ENCODE measurements at places on chromosomes 7 and 10.

DNA sequence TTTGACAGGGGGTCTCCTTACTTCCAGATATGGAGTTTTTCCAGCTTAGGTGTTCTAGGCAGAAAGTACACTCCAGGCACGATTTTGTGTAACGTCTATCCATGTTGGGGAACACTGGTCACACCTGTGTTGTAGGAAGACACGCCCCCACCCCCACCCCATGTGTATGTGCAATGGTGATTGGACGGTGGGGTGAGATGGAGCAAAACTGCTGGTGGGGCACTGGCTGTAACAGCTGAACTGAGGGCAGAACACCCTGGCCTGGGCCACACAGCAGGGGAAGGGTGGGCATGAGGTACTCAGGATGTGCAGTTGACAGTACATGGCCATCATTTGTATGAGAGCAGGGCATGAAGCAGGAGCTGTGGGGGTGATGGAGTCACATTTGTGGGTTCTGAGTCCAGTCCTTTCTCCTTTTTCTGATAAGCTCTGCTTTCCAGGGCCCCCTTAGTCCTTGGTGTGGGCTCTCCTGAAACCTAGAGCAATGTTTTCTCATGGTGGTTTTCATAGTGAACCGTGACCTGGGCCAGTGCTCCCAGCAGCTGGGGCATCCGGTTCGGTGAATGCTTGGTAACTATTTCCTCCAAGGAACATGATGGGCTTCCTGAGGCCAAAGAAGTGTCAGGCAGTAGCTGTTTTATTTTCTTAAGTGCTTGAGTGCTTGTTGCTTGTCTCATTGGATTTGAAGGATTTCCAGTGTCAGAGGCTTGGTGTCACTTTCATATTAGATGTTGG is 63.4 kb upstream of the AQP1 start:
- DNase-seq, result no peak

DNA sequence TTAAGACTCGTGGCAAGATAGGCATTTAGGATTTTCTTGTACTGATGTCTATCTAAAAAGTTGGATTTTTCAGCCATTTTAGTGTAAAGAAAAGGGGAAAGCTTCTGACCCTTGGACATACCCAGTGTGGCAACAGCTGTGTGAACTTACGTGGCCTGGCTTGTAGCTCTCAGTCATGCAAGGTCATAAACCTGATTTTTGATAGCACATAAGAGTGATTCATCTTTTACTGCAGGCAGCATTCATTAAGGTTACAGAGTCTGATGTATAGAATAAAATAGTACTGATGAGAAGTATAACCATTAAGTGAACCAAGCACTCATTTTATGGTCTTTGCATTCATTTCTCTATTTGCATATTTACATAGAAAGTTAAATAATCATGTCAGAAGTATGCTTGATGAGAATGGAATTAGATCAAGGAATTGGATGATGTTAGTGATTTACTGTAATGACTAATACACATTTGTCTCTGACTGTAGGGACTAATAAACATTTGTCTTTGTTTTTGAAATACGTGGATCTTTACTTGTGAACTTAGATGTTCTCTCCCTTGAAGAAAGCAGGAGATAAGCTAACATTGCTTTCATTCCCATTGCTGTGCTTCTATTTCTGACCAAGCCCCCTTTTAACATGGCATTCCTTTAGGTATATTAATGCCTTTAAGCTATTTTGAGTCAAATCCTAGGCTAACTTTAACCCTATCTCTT is 88.2 kb downstream of the GSDME start:
- no peak for DNase-seq

GRCh38 chr7:139643951-139644585 is 120.6 kb downstream of the CLEC2L start:
- no peak for DNase-seq

- no peak for DNase-seq
Measured at GRCh38 chr10:113049881-113050280, 99.8 kb downstream of the TCF7L2 start.

- DNase-seq, result peak; percentile 87
Measured at GRCh38 chr7:40134428-40135316, at the start of the genes MPLKIP and SUGCT. TSS of gene MPLKIP (minus strand) at chr7:40134622. CDS start at chr7:40134567, 55 bp downstream. TSS of gene SUGCT (plus strand) at chr7:40135005.

DNA sequence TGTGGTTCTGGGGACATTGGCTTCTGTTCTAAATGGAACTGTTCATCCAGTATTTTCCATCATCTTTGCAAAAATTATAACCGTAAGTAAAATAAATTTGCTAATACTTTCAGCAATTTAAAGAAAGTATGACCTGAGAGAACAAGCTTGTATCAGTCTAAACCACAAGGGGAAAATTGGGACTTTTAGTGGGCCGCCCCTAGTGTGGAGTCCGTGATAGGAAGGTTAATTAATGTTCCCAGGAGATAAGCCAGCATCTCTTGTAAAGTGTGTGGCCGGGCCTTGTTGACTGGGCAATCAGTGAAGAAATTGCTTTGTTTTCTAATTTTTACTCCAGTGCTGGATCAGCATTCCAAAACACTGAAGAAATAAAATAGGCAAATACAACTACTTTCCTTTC is 83.0 kb downstream of the ABCB5 start:
- DNase-seq, result no peak

- no peak for DNase-seq
Measured at GRCh38 chr7:28960071-28960840, 2.1 kb upstream of the TRIL start.

DNA sequence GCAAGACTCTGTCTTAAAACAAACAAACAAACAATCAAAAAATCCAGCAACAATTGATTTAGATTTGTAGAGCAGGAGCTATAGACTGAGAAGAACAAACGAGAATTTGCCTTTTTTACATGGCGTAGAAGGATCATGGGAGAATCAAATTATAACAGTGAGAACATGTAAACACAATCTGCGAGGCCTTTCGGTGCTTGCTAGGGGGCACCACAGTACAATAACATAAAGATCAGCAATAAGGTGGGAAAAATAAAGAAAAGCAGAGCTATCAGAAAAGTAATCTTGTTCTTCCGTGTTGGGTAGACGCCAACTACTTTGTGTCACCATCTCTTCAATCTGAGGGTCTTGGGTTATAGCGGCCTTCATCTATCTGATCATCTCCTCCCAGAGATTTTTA is 82.2 kb downstream of the NOD1 start:
- DNase-seq, result no peak

DNA sequence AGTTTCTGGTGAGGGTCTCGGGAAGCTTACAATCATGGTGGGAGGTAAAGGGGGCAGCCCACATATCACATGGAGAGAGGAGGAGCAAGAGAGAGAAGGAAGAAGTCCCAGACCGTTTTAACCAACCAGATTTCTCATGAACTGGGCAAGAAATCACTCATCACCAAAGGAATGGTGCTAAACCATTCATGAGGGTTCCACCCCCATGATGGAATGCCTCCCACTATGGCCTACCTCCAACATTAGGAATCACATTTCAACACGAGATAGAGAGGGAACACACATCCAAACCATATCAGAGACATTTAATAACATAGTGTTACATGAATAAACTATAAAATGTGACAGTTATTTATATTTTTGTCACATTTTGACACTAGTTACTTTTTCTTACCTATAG is 214.8 kb upstream of the MAGI2 start:
- no peak for DNase-seq

DNA sequence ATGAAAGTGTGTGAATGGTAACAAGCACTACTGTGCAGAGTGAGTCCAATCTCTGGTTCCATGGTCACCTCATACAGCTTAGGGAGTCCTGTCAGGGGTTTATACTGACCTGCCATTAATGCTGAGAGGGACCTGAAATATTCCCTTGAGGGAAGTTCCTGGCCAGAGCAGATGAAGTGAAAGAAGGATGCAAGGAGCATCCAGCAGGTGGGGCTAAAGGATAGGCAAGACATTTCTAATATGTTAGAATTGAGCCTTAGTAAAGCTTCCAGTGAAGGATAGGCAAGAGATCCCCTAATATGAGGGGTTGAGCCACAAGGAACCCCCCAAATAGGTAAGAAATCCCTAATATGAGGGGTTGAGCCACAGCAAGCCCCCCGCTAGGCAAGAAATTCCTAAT is 25.5 kb upstream of the FAM221A start:
- no peak for DNase-seq

DNA sequence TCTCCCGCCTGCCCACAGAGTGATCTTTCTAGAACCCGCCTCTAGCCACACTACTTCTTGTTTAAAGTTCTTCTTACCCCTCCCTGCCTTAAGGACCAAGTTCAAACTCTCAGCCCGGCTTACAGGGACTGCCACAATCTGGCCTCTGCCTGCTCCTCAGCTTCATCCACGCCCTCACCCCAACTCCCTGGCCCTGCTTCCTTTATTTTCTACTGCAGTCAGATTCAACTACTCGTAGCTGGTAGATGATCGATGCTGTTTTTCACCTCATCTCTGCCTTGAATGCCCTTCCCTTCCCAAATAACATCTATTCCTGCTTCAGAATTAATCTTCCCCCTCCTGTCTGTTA is 508.5 kb downstream of the RPS24 start:
- no peak for DNase-seq

DNA sequence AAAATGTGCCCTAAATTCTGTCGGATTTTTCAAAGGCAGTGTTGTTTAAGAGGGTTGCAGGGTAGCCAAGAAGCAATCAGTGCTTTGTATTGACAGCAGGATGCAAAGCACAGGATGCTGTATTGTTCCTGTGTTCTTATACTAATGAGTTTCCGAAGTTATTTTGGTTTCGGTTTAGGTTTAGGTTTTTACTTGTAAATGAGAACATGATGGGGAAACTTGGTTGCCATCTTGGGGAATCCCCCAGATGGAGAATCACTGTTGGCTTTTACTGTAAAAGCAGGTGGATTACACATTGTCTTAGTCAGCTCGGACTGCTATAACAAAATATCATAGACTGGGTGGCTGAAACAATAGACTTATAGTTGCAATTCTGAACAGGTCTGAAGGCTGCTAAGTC is 72.1 kb downstream of the INHBA start:
- peak; percentile 8 for DNase-seq

DNA sequence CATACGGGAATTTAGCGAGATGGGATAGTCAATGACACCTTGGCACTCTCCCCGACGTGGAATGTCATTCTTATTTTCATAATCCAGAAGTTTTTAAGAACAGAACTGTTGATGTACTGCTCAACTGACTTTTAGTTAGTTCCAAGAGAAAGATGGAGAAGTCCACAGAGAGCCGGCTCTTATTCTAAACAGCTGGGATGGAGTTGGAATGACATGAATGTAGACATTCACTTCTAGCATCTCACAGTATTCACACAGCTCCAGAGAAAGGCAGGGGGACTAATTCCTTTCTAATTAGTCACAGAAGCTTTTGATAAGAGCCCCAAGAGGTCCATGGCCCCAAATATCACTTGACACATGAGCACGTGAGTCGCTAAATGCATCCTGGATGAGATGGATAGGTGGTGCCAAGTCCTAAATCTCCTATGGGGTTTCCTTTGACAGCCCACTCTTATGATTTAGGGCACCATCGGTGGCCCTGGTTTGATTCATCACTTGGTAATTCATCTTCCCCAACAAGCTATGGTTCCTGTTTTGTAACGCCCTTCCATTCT is 420.3 kb upstream of the AUTS2 start:
- no peak for DNase-seq

GRCh38 chr10:29926693-29927048 is 132.7 kb downstream of the JCAD start:
- DNase-seq, result no peak

- DNase-seq, result no peak
Measured at GRCh38 chr10:52313256-52313932, 687 bp upstream of the DKK1 start.

GRCh38 chr7:117012696-117013095 is 59.4 kb downstream of the ST7 start:
- no peak for DNase-seq

- no peak for DNase-seq
Measured at GRCh38 chr7:79624336-79624735, 170.9 kb upstream of the MAGI2 start.

GRCh38 chr7:79434098-79434497 is 19.4 kb downstream of the MAGI2 start:
- no peak for DNase-seq

DNA sequence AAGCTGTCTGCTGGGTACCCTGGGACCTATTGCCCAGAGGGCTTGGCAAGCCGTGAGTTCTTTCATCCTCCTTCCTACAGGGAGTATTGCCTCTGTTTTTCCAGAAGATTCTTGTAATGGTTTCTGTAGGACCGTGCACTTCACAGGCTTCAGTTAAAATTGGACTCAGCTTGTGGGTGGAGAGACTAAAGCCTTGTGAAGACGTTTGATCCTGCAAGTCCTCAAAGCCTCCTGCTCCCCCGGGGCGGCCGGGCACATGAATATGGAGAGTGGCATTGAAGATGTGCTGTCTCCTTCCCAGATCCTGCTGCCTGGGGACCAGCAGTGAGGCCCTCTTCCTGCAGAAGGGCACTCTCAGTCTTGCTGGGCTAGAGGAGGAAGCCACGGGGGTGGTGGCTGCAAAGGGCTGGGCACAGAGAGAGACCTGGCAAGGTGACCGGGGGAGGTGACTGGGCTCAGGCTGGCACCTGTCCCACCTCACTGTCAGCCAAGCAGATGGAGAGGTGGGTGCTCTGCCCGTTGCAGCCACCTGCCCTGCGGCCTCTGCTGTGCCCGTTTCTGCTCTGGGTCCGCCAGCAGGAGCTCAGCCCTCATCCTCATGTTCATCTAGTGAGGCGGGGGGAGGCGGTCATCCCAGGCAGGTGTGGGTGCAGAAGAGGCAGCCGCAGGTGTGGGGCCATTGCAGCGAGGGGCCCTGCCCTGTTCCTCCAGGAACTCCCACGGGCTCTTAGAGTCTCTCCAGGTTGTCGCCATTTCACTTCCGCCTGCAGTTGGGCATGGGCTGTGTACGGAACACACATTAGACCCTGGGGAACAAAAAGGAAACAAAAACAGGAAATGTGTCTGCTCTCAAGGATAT is 55.7 kb downstream of the TMEM209 start:
- no peak for DNase-seq

DNA sequence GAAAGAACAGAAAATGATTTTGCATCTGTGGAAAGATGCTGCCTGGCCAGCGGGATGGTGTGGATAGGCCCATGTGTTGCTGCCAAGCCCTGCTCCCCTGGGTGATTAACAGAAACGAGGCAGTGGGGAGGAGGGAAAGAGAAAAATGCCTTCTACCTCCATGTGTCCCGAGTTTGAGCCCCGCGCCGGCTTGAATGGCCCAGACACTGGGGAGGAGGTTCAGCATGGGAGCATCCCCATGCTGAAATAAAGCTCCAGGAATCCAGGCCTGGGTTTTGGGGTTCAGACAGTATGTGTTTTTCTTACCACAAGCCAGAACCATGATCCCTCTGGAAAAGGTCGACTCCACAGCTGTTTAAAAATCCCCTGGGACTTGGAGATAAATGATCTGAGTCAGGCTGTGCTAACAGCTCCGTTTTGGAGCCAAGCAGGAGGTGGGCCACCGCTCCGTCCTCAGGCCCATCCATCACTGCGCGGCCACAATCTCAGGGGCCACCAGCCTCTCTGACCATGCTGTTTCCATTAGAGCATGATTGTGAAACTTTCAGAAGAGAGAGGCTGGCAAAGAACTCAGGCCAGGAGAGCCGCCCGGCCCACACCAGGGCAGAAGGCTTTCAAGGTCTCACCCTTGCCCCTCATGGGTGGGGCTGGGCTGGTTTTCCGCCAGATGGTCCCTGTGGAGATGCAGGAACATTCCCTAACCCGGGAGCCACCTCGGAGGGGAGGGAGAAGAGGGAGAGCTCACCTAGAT is 299.7 kb downstream of the ZEB1 start:
- DNase-seq, result no peak
